ENCODE measurements at places on chromosomes 13 and 19.

DNA sequence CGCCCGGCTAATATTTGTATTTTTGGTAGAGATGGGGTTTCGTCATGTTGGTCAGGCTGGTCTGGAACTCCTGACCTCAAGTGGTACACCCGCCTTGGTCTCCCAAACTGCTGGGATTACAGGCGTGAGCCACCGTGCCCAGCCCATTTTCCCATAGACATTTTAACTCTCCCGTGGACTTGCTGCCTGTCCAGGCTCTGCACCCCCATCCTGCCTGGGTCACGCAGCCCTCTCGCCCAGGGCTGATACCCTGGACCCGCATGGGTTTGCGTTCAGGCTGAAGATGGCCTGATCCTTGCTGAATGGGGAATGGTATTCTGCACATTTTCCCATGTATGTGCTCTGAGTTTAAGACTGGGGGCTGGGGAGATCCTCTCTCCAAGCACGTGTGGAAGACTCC is 46.0 kb upstream of the RANBP3 start:
- no peak for DNase-seq

GRCh38 chr19:43595605-43595998 is 332 bp downstream of the IRGQ start:
- no peak for DNase-seq

DNA sequence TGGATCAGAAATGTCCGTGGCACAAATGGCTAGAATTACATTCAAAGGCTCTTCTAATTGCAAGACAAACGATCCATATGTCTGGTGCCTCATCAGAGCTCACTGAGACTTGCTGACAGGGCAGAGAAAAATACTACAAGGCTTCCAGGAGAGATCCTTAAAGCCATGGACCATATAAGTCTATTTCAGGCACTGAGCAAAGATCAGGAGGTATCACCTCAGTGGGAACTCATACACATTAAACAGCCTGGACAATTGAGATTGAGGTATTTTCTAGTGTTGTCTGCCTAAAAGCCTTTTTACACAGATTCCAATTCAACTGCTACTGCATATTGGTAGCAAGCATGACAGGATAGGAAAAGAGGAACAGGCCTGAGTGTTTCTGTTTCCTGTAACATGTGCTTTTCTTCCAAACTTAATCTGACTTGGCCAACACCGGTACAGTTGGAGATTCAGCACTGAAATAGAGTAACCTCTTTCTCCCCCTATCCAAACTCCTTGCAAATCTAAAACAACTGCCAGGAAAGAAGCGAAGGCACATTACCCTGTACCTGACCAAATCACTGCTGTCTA is 65.9 kb downstream of the SERP2 start:
- no peak for DNase-seq

DNA sequence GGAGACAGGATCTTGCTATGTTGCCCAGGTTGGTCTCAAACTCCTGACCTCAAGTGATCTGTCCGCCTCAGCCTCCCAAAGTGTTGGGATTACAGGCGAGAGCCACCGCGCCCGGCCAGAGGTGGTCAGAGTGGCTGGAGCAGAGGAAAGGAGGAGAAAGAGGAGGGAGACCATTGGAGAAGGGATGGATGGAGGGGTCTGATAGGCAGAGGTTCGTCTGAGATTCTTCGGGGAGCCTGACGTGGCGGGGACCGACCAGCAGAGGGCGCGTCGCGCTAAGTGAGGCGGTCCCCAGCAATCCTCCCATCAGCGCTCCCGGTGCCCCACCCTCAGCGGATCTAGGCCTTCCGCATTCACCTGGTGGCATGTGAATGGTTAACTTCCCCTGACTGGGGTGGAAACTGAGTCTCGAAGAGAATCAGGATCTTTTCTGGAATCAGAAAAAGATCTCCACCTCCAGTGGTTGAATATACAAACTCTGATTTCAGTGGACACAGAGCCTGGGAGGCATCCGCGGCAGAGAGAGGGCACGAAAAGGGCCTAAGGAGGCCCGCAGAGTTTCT is 8.8 kb downstream of the GTPBP3 start:
- peak; percentile 90 for DNase-seq

DNA sequence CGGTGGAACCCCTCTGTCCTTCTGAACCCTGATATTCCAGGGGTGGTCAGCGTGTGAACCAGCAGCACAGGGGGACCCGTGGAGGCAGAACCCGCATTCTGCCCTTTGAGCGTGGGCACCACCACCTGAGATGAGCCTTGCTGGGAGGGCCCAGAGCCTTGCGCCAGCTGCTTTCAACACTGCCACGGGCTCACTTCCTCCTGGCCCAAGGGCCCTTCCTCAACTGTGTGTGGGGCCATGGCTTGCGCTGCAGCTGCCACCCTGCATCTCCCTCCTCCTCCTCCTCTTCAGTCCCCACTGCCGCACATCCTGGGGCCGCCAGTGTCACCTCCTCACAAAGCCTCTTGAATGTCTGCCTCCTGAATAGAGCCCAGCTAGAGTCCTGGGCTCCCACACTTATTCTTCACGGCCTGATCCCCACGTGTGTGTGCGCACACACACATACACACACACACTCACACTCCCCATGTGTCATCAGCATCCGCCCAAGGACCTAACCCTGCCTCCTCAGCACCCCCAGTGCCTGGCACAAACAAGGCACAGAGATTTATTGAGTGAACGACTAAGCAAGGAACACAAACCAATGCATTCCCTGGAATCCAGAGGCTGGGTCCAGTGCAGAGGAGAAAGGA is 26.9 kb upstream of the TMEM160 start:
- no peak for DNase-seq

- DNase-seq, result no peak
Observed at GRCh38 chr19:19406878-19407632, 1.6 kb downstream of the GATAD2A start.

GRCh38 chr19:30150626-30151025 is 208.6 kb downstream of the URI1 start:
- DNase-seq, result no peak

DNA sequence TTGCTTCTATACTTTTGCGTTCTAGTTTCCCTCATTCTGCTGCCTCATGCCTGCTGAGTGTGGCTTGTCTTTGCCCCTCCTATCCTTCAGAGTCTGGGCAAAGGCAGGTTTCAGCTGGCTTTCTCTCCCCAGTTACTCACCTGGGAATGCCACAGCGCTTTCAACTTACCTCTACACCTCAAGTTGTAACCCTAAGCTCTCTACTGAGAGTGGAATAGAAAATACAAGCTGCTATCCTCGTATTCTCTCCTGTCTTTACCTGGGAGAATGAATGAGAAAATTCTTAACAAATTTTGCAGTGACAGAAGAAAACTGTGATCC is 316.3 kb upstream of the KLF12 start:
- DNase-seq, result no peak

DNA sequence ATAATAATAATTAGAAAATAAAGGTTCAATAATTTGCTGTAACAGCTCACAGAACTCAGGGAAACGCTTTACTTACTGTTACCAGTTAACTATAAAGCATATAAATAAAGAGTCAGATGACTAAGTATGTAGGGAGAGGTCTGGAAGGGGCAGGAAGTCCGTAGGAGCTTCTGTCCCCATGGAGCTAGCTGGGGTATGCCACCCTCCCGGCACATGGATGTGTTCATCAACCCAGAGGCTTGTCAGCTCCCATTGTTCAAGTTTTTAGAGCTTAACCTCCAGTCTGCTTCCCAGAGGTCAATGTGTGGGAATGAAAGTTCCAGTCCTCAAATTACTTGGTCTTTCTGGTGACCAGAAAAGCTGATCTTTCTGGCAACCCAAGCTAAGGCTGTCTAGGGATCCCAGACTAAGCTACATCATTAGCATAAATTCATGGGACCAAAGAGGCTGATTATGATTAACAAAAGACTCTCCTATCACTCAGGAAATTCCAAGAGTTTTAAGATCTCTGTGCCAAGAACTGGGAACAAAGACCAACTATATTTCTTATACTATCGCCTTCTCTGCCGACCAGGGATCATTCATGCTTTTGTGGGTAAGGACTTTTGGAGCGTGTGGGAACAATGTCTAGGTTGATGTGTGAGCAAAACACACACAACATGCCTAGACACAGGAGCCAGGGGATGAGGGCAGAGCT is 31.7 kb upstream of the ZNF507 start:
- no peak for DNase-seq

GRCh38 chr19:45069056-45069455 is 7.2 kb downstream of the ZNF296 start:
- no peak for DNase-seq

DNA sequence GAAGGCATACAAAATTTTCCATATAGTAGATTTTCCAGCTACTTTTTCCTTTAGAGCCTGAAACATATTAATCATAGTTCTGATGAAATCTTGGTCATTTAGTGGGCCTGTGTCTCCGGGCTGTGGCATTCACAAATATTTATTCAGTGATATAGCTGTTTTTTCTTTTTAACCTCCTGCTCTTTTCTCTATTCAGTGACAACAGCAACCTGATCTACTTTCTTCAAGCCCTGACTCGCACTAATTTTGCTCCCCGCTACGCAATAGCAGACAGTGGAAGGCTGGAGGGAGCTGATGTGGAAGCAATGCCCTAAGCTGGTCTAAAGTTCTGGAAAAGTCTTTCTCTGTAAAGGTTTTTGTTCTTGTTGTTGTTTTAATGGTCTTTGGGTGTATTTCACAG is 289.7 kb downstream of the SLITRK6 start:
- DNase-seq, result no peak

DNA sequence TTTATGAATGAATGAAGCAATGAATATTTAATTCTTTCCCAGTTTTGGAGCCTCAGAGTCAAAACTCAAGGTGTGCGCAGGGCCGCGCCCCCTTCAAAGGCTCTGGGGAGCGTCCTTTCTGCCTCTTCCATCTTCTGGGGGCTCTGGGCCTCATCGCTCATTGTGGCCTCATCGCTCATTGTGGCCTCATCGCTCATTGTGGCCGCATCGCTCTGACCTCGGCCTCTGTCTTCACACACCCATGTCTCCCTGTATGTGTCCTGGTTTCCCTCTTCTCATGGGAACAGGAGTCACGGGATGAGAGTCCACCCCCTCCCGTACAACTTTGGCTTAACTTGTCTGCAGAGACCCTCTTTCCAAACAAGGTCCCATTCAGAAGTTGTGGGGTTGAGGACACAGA is 3.2 kb upstream of the MEX3D start:
- no peak for DNase-seq

DNA sequence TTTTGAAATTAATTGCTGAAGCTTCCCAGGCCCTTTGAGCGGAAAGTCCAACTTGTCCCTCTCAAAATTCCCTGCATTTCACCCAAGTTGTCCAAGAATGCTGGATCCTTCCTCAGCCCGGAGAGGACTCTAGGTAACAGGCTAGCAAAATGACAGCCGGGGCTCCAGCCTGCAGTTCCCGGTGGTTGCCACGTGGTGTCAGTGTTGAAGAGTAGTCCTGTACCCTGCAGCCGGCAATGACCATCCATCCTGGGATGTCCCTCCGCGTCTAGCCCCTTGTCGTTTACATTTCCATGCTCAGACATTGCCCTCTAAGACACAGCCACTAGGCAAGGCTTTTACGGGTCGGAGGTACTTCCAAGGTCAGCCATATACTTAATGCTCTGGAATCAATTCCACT is 31.4 kb upstream of the MTIF3 start:
- peak; percentile 67 for DNase-seq

- no peak for DNase-seq
Observed at GRCh38 chr19:47676811-47677210, 36.4 kb upstream of the EHD2 start.

GRCh38 chr19:4609878-4610511 is 29.3 kb upstream of the TNFAIP8L1 start:
- DNase-seq, result no peak
